ENCODE measurements at places on chromosomes 4 and X.
A peak's percentile ranks its signal among the peaks of the same experiment; 100 is the strongest.

DNA sequence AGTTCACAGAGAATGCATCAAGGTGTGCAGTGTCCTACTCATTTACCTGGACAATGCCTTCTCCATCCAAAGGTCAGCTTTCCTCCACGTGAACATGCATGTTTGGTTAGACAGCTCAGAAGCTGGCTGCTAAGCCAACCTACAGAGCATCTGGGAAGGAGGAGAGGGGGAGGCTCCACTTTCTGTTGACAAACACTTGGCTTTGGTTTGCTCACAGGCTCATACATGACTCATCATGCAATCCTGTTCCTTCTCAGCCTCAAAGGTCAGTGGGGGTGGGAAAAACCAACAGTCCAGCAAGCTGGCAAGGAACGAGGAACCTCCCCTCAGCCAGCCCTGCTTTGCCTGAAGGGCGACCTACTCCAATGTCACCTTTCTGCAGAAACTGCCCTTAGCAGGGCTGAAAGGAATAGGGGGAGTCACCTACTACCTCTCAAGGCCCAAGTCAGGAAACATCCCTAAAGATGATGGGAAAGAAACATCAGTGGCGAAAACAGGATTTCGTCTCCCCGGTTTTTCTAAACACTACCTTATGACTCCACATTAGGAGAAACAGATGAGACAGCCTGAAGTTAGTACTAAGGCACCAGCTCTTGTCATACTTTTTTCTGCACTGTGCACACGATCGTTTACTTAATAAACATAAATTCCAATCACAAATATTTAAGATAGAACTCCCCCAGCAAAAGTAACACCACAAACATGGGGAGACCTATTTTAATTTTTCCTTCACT, 37.9 kb downstream of the RELL1 start:
- DNase-seq = peak; percentile 93

DNA sequence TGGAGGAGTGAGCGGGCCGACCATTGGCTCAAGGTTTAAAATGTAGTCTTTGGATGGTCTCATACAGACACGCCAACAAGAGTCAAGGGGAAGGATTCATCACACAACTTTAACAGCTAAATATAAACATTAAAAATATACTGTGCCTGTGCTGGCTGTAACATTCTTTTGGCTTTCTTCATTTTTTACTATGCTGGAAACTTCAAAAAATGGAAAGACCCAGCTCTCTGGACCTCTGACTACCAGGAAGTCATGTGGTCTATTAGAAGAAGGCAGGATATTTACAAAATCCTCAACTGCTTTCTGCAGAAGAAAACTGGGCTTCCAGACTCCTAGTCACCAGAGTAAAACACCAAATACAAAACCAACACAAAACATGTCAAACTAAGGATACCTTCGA, 49.8 kb upstream of the KLF3 start:
- no peak for DNase-seq

GRCh38 chr4:1208266-1208961, 36.0 kb upstream of the SPON2 start:
- DNase-seq = no peak

- no peak for DNase-seq
Observed at GRCh38 chrX:50483283-50483682, 12.7 kb upstream of the DGKK start.

DNA sequence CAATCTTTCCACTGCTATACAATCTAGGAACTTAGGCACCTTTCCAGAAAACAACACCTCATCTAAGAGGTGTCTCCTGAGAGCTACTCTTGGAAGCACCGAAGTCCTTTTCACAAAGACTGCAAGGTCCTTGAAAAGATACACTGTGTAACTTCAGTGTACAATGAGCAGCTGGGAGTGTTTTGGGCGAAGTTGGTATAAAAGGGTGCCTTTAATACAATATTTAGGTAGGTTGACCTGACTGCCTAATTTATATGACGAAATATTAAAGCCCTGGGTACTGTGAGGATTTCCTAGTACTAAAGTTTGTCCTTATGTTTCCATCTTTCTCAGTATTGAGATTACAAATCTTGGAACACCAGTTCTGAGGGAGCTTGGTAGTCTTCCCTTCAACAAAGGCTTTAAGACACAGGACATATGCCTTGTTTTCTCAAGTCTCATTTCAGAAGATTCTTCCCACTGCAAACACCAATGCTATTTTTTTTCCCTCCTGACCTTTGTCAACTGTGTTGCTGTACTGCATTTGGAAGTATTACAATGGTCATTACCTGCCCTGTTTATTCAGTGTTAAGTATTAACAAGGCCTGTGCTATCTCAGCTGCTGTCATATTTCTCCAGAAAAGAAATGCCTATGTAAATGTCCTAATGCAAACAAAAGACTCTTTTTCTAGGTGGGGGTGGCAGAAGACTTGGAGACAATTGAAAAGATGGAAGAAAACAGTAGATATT, 134.2 kb downstream of the MAML3 start:
- no peak for DNase-seq

- no peak for DNase-seq
Observed at GRCh38 chrX:109623997-109624396, 975 bp downstream of the KCNE5 start.

DNA sequence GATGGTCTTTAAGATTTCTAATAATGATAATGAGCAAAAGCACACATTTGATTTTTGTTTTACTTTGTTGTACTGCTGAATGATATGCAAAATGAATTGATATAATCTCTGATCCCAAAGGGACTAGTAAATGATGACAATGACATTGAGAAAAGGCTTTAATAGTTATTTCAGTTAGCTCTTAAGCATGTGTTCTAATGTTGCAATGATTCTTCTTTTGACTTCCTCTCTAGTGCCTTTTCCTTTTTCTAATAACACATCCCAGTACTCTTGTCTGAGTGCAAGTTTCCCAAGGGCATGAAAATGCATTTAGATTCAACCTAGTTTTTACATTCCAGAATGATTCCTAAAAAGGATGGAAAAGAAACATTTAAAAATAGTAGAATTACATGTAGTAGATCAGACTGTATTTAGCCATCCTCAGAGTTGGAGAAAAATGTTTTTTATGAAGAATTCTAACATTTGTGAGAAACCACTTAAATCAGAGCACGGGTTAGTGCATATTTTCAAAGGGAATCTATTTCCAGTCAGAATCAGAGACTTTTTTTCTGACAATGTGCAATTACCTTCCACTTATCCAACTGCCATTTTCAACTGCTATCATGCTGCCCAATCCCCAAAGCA, 508.8 kb downstream of the C4orf33 start:
- no peak for DNase-seq

DNA sequence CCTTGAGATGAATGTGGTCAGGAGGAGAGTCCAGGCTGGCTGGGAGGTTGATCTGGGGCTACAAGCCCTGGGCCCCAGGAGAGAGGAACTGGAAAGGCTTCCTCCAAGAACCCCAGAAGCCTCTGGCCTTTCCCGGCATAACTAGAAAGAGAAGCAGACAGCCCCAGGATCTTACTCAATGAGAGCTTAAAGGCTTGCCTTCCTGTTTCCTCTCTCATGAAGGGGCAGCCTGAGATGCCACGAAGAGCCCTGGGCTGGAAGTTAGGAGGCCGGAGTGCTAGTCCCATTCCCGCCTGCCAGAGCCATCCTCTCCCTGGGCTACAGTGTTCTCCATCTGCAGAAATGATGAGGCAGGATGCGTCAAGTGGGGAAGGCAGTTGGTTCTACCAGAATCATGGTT, 20.1 kb upstream of the XPNPEP2 start:
- no peak for DNase-seq

DNA sequence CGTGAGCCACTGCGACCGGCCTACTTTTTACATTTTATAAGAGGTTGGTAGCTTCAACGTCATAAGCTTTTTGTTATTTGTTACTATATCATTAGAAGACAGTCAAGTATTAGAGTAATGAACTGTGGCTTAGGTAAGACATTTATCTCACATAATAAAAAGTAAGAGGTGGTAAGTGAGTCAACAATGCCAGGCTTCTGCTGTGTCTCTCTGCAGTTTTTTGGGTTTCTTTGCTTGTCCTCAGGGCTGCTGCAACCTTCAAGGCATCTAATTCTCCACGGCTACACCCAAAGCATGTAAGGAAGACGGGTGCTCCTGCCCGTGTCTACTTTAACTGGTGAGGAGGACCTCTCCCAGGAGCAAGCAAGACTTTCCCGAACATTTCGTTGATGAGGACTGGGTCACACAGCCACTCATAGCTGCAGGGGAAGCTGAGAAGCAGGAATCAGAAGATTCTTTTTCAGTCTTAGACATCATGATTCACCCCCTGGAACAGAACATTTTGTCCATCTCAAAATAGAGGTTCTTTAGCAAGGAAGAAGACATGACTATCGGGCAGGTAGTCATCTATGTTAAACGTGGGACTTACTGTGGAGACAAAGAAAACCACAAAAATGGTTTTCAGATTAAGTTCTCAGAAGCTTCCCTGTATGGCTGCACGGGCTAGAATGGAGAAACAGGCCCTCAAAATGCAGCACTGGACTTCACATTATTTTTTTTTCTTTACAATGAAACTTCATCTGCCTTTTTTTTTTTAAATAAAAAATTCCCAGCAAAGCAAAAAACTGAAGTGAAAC, 13.0 kb upstream of the RHOH start:
- no peak for DNase-seq

GRCh38 chr4:176726803-176727202, 65.9 kb downstream of the VEGFC start:
- no peak for DNase-seq

DNA sequence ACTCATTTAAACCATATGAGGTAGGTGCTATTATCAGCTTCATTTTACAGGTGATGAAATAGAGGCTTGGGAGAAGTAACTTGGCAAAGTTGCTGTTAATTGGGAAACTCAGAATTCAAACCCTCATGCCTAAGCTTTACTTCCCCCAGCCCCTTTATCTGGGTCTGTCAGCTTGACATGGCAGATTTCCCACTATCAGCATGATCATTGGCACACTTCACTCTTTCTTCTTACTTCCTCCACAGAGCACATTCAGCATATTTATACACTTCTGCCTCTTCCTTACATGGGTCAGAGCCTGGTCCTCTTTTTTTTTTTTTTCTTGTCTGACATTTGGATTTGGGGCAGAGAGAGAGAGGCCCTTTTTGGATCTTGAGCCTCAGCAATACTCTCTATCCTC, 56.5 kb upstream of the ARX start:
- no peak for DNase-seq

GRCh38 chr4:173192375-173193162, 24.0 kb downstream of the GALNT7 start:
- no peak for DNase-seq

DNA sequence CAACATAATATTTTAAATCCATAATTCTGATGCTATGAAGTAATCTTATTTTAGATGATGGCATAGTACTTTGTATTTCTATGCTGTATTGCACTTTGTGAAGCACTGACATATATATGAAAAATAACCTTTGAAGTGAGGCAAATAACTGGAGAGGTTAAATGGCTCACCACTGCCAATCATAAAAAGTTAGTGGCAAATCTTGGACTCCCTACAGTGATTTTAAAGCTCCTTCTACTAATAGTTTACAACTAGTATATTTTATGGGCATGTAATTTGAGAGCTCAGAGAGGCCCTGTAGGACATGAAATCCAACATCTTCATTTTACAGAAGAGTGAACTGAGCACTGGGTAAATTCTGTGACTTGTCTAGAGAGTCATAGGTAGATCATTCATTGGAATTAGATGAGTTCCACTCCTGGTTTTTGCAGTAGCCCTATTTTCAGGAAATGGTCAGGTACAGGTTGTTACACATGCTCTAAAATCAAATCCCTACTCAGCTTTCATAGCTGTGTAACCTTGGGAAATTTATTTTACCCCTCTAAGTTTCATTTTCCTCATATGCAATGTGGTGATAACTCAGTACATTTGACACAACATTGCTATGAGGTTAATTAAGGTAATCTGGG, 804 bp upstream of the GC start:
- DNase-seq = no peak

DNA sequence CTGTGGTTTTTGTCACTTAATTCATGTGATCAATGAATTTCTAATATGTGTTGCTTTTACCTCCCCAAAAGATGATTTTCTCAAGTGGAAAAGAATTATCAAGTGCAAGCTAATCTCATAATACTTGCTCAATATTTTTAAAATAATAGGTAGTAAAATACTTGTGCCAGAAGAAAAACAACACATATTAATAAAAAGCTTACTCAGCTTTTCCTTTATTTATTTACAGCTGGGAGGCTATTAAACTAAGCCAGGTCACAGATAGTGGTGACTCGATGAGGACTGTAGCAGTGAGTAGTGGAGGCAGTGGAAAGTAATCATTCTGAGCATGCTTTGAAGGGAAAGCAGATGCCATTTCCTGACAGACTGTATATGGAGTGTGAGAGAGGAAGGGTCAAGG, 96.1 kb downstream of the PRDM5 start:
- DNase-seq = no peak

DNA sequence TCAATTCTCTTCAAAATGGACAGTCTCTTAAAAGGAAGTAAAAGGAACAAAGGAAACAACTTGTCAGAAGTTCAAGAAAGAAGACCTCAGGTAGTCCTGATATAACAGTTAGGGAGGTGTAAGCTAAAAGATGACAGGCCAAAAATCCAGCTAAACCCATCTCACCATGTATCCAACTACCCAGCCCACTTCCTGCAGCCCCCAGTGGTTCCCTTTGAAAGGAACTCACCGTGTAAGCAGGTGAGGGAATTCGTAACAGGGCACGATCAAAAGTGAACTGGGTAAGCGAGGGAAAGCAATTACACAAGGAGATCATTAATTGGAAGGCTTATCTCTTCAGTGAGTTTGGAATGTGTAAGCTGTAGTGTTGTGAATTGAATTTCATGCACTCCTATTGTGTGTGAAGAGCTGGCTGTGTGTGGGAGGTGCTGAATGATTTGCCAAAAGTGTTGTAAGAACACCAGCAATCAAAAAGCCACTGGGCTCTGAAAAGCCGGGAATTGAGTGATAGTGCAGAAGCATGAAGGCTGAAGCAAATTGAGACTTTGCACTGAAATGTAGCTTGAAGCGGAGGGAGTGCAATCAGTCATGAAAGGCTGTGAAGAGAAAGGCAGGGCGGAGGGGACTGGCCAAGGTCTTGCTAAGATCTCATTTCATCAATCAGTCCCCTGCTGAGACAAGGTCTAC, 914.2 kb upstream of the LCORL start:
- no peak for DNase-seq

DNA sequence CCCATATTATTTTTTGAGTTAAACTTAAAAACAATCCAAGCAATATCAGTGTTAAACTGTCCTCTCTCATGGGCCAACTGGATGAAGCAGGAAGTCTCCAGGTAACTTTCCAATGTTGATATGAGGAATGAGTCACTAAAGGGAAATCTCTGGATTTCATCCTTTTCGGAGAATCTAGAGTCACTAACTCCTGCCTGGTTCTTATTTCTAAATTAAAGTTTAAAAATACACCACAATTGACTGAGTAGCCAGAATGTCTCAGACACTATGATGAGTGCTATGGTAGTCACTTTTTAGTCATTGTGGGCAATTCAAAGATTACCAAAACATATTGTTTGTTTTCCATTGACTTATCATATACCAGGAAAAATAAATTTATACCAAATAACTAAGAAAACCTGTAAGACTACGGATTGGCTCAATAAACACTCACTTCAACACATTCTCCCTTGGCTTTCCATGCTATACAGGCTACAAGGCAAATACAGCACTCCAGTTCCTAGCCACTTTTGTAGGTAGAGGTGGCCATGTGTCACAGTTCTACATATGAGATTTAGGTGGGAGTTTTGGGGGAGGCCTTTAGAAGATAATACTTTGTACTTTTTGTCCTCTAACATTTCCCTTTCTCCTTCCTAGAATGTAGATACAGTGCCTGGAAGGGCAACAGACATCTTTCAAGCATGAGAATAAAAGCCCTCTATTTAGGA, 8.6 kb downstream of the SLC9B2 start:
- DNase-seq = no peak

GRCh38 chrX:106730401-106730800, 3.9 kb downstream of the RNF128 start:
- DNase-seq = no peak

Data from SW 1271 (cell line).